Activated CD4-positive, alpha-beta T cell treated with anti-CD3 and anti-CD28 coated beads, Interleukin-2, amount 50 U/mL, for 1 hour (primary cell): ENCODE measurements at places on chromosomes 3 and 15.

GRCh38 chr3:114454551-114455251 is 160.9 kb downstream of the TIGIT start:
- DNase-seq = no peak

- no peak for DNase-seq
Measured at GRCh38 chr3:174193604-174194003, 665.5 kb upstream of the NAALADL2 start.

- DNase-seq = no peak
Measured at GRCh38 chr15:28107111-28107903, 8.2 kb upstream of the OCA2 start.

- DNase-seq = no peak
Measured at GRCh38 chr3:184563941-184564684, 2.5 kb downstream of the EPHB3 start.

DNA sequence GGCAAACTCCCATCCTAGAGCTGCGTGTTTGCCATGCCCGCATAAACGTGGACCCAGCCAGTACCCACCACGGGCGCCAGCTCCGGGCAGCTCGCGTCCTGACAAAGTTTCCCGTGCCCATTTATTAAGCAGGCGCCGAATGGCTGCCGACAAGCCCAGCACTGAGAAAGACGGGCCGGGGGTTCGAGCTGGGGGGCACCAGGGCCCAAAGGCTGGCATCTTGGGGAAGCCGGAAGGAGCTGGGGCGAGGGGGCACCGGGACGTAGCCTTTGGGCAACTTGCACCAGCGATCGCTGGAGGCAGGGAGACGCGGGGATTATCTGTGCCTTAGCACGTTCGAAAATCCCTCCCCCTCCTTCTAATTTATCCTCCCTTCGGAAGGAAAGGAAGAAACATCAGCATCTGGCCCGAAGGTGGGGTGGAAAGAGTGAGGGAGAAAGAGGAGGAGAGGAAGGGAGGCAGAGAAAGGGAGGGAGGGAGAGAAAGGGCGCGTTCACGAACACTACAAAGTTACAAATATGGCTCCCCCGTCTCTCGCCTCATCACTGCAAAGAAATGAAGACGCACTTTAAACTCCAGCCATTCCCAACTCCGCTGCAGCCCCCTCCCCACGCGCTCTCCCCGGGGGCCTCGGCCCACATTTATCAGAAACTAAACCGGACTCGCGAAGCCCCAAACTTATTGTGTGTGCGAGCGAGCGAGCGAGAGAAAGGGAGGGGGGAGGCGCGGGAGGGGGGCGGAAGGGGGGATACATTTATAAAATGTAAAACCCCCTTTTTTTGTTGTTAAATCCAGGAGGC is 1.0 kb downstream of the ANP32A start:
- DNase-seq = peak; percentile 36

GRCh38 chr3:87788516-87788915 is 270.3 kb downstream of the CGGBP1 start:
- no peak for DNase-seq

DNA sequence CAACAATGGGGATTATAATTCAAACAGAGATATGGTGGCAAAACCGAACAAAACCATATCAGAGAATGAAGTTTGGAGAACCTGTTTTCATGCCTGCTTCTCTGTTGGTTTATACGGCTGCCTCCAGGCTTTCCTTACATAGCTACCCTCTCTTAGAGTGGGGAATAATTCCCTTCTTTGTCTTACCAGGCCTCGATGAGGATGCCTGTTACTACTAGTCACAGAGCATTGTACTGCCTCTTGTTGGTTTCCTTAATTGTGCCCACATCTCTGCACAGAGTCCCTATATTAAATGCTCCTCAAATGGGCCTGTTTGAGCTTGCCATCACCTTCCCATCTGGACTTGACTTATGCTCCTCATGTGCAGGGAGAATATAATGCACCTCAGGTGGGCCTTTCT is 92.9 kb downstream of the NCEH1 start:
- no peak for DNase-seq

DNA sequence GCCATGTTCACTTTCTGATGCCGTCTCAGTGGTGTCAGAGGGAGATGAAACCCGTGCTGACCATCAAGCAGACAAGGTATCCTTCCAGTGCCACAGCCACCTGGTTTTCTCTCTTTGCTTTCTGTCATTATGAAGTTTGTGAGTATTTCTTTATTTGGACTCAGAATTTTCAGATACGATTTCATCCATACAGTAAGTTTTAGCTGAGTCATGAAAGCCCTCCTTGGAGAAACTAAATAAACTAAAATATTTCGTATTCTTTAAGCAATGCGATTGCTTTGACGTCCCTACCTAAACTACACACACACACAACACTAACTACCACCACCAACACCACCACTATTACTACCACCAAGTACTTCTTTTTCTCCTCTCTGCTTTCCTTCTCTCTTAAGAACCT is 350.1 kb downstream of the NTRK3 start:
- no peak for DNase-seq

- DNase-seq = no peak
Measured at GRCh38 chr3:101262393-101263240, 57.8 kb downstream of the IMPG2 start.

- DNase-seq = no peak
Measured at GRCh38 chr3:55066551-55067047, 138.7 kb upstream of the LRTM1 start.

- DNase-seq = no peak
Measured at GRCh38 chr15:48354694-48355303, 23.6 kb downstream of the DUT start.

DNA sequence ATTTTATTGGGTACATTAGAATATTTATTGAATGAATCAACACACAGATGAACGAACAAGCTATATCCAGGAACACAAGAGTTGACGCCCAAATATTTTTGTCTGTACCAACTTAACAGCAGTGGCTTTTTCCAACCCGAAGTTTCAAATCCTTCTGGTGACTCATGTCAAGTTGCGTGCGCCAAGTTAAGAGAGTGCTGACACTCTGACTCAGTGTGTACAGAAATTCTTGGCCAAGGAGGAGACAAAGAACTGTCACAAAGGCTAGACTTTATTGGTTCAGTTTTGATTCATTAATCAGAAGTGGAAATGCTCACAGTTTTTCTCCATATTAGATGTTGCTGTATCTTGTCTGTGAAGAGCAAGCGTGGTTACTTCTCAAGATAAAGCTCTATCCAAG is 59.6 kb upstream of the TSC22D2 start:
- no peak for DNase-seq

- DNase-seq = no peak
Measured at GRCh38 chr3:193829781-193830180, 236.8 kb downstream of the OPA1 start.

- peak; percentile 50 for DNase-seq
Measured at GRCh38 chr15:29090617-29091466, 178.8 kb downstream of the NSMCE3 start.

GRCh38 chr15:63395730-63396151 is 14.1 kb upstream of the CA12 start:
- DNase-seq = no peak

DNA sequence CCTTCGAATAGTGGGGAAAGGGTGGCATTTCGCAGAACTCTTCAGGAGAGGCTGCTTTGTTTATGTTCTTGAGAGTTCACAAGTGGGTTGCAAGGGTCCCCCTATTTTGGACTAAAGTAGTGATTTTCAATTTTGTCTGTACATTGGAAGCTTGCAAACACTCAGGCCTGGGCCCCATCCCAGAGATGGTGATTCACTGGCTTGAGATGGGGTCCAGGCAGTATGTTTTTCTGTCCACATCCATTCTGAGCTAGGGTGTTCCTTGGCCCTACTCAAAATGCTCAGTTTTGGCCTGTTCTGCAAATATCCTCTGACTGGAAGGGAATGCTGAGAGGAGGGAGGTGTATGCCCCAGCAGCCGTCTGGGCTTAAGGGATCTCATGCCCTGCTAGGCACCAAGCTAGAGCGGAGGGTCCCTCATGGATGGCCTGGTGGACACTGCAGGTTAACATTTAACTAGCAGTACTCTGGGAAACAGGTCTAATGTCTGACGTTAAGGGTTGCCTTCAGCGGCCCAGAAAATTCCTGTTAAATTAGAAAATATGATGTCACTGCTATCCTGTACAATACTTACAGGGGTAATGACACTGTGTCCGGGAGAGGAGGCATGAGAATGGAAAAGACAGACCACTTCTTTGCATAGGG is 181.4 kb downstream of the OPA1 start:
- no peak for DNase-seq

- peak; percentile 25 for DNase-seq
Measured at GRCh38 chr3:5197470-5198312, 10.2 kb downstream of the EDEM1 start.

DNA sequence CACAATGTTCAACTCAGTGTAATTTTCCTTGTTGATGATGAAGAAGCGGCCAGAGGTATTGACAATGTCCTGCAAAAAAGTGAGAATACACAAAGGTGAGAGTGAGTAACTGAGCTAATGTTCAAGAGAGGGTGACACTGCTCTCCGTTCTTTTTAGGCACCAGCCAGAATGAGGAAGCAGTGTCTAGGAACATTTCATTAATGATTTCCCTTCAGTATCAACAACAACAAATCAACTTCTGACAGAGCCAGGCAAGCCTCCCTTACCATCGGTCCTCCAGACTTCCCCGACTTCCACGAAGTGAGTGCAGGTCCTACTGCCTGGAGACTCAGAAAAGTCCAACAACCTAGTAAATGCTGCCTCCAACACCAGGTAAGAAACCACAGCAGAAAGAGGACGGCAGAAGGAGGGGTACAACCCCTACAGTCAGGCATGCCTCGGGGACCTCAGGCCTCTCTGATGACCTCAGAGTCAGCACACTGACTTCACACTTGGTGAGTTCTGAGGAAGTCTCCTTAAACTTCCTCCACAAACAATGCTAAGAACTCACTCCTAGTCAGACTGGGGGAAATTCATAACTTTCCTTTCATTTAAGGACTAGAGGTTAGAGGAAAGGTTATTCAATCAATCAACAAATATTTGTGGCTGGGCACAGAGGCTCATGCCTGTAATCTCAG is 62.7 kb downstream of the NPTN start:
- DNase-seq = no peak

DNA sequence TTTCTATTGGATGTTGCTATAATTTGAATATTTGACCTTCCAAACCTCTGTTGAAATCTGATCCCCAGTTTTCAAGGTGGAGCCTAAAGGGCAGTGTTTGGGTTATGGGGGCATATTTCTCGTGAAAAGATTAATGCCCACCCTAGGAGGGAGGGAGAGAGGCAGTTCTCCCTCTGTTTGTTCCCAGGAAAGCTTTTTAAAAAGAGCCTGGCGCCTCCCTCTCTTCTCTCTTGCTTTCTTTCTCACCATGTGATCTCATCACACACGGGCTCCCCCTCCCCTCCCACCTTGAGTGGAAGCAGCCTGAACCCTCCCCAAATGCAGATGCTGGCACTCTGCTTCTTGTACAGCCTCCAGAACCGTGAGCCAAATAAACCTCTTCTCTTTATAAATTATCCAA is 12.4 kb upstream of the GABRA5 start:
- DNase-seq = no peak

DNA sequence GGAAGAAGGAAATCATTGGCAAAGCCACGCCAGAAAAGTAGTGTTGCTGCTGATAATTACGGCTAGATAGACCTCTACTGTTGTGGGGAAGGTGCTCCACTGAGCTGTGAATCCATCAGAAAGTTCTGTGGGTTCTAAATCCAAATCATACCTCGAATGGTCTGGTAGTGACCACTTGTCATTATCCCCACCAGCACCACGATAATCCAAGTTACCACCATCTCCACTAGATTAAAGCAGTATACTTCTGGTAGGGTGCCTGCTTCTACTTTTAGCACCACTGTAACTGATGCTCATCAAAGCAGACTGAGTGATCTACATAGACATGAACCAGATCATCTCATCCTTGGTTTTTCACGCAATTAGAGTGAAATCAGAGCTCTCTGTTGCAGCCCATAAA is 185.5 kb downstream of the FMN1 start:
- no peak for DNase-seq

DNA sequence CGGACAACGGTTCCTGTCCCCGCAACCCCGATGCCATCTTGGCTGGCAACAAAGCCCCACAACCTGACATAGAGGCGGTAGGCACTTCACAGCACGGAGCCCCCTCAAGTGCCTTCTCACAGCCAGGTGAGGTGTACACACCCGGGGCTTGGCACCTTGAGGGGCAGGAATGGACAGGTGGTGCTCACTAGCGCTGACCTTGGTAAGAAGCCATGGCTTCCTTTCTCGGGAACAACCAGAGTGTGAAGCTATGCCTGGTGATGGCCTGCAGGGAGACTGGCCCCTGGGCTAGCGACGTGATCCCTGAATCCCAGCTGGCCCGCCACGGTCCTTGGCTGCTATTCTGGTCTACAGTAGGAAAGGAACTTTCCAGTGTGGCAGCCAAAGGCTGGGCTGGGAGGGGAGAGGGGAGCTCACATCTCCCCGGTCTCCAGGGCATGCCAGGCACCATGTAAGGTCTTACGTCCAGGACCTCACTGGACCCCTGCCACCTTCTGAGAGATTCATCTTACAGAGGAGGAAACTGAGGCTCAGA is 70.6 kb upstream of the RPL32 start:
- DNase-seq = no peak

GRCh38 chr15:58678683-58679082 is 70.8 kb downstream of the ADAM10 start:
- no peak for DNase-seq

DNA sequence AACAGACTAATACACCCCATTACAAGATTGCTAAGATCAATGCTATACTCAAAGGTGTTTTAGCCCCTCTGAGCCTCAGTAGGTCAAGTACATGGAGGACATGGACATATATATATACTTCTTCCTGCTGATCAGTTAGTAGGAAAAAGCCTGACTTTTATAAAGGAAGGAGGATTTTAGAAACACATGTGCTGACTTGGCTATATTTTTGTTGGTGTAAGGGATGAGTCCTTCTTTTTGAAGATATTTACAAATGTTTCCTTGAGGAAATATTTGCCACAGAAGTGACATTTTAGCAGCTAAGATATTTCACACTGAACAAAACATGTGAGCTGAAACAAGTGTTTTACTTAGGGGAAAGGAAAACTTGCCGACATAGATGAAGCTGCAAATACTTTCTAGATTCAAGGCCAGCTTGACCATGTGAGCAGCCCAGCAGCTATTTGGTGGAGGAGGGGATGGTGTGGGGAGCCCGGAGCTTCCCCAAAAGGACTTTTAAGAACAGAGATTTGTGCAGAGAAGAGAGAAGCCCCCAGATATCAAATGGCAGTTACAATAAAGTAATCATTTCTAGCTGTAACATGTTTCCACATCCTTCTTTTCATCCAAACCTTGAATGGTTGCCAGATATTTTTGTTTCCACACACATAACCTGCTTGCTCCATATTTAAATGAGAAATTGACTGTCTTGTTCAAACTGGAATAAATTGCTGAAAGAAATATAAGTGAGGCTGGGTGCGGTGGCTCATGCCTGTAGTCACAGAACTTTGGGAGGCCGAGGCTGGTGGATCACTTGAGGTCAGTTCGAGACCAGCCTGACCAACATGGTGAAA is 111.7 kb upstream of the NR2F2 start:
- no peak for DNase-seq
